ENCODE measurements at places on chromosomes 4 and X.

DNA sequence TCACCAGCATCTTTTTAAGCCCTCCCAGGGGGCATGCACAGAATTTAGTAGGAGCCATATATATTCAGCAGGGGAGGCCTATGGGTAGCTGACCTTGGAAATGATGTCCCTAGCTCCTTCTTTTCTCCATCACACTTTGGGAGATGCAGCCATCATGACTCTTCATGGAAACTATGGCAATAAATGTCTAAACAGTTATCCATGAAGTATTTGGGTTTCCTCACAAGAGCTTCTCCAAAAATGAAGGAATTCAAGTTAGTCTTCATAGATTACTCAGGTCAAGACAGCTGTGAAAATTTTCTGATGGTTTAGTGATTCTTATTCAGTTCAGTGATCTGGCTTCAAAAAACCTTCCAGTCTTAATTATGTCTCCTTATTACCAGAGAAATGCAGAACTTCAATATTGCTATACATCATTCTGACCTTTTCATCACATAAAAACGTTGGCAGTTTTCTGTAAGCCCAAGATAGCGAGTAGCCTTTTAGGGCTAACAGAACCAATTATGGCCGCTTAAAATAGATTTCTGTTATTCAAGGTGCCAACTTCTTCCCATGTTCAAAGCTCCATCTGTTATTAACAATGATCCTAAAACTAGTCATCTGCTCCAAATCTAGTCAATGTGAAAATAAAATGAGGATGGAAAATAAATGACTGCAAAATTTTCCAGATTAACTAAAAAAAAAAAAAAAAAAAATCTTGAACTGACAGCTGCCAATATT lies 52.5 kb downstream of the TMEM156 start:
- DNase-seq = no peak

- no peak for DNase-seq
Measured at GRCh38 chrX:31092970-31093638, 21.3 kb upstream of the FTHL17 start.

GRCh38 chrX:71147496-71148277 lies 3.0 kb downstream of the NLGN3 start:
- DNase-seq = no peak

- no peak for DNase-seq
Measured at GRCh38 chrX:50941638-50942037, 31.1 kb downstream of the BMP15 start.

GRCh38 chr4:83114576-83114975 lies at the start of gene PLAC8:
TSS of gene PLAC8 (minus strand) at chr4:83114729. CDS start at chr4:83107921, 6,808 bp downstream.
- DNase-seq = no peak

GRCh38 chr4:7756561-7757355 lies 182.9 kb downstream of the AFAP1 start:
- no peak for DNase-seq

GRCh38 chr4:112504807-112505206 lies 11.2 kb downstream of the NEUROG2 start:
- DNase-seq = no peak
